D341Med (cell line): ENCODE measurements at places on chromosomes 3 and 15.

DNA sequence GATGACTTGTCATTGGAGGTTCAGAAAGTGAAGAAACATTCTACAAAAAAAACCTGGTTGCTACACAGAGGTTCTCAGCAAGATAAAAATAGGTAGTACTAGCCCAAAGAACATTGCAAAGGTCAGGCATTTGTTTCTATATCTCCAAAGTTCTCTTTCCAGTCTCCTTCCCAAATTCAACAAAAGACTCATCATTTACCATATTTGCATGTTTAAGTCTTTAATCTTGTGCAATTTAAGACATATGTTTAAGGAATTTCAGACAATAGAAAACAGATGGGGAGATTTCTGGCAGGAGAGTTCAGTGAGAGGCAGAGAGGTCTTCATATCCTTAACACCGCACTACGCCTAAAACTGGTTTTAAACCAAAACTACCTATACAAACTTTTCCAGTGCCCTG lies 173.8 kb upstream of the THBS1 start:
- DNase-seq: no peak

GRCh38 chr3:146187334-146187950 lies 26.5 kb upstream of the PLOD2 start:
- peak; percentile 40 for DNase-seq

- DNase-seq: no peak
Observed at GRCh38 chr3:51336261-51336660, 48.8 kb upstream of the MANF start.

GRCh38 chr3:168250415-168250861 lies 154.7 kb upstream of the GOLIM4 start:
- peak; percentile 31 for DNase-seq

- DNase-seq: no peak
Observed at GRCh38 chr15:64877435-64877834, 34.3 kb upstream of the ANKDD1A start.

GRCh38 chr3:197168606-197169005 lies 129.8 kb downstream of the DLG1 start:
- DNase-seq: no peak

DNA sequence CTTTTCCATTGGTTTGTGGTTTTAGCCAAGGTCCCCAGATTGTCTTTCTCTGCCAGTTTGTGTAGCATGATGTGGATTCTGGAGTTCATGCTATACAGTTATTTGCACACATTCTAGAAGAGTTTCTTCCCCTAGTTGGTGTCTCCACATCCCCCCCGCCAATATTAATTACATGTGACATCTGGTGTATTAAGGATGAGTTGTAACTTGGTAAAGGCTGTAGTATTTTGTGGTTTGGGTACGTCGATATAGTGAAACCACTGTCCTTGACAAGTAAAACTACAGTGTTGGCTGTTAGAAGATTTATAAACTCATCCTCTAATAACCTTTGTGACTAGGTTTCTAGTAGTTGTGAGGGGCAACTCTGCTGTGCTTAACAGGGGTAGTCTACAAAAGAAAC lies 23.7 kb upstream of the P4HTM start:
- no peak for DNase-seq

GRCh38 chr3:122271246-122271898 lies 53.7 kb upstream of the CSTA start:
- no peak for DNase-seq

- no peak for DNase-seq
Observed at GRCh38 chr3:66618066-66618465, 117.2 kb upstream of the LRIG1 start.

DNA sequence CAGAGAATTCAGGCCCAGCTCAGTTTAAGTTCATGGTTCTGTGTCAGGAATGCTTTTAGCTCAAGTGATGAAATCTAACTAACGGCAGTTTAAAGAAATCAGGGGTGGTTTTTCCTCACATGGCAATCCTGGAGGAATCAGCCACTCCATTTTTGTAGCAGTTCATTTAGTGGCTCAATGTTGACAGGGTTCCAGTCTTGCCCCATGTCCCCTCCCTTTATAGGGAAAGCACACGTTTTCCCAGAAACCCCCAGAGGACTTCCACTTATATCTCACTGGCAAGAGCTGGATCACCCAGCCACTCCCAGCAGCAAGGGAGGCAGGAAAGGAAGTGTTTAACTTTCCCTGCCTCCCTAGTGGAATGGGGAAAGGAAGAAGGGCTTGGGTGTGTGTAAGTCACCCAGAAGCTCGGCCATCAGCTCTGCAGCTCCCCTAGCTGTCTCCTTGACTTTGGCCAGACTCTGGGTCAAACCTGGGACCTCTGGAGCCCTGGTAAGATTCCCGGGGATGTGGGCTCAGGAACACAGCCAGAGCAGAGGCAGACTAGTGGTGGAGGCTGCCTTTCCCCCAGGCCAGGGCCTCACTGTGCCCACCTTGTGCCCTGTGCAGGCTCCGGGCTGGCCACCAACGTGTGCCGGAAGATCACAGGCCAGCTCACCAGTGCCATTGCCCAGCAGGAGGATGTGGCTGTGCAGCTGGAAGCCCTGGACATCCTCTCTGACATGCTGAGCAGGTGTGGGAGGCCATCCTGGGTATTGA lies 11.3 kb downstream of the CAND2 start:
- DNase-seq: no peak

- no peak for DNase-seq
Observed at GRCh38 chr3:38556640-38557358, 60.7 kb downstream of the EXOG start.

- DNase-seq: no peak
Observed at GRCh38 chr3:69294014-69294766, 91.7 kb downstream of the FRMD4B start.

- no peak for DNase-seq
Observed at GRCh38 chr15:78457101-78457500, 19.1 kb downstream of the IREB2 start.

DNA sequence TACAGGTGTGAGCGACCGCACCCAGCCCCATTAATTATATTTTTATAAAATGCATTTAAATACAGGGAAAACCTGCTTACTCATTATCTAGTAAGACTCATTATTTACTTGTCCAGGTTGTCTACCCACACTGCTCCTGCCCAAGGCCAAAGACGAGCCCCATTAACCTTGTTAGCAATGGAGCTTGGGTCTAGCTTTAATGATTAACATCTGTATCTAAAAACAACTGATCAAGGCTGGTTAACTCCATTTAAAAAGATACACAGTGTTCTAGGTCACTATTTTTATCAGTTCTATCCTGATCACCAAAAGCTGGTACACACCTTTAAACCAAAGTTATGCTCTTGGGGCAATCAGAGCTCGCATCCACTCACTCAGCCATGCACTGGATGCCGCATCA lies 10.4 kb upstream of the NCKIPSD start:
- DNase-seq: no peak

DNA sequence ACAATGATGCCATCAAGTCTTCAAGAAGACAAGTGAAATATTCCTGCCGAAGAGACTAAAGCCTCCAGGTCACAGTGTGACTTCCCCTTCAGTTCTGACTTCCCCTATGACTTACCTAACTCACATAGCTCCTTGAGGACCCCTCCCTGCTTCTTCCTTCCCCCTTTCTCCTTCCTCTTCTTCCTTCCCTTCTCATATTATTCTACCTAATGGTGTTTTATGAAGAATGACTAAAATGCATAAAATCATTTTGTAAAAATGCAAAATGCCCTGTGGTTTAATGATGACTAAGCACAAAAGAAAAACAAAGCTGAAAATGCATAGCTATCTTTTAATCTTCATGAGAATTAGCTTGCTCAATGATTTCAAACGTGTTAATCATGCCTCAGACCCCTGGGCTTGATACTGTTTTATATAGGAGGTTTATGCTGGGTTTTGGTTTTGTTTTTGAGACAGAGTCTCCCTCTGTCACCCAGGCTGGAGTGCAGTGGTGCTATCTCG lies 26.1 kb upstream of the TM4SF4 start:
- no peak for DNase-seq

DNA sequence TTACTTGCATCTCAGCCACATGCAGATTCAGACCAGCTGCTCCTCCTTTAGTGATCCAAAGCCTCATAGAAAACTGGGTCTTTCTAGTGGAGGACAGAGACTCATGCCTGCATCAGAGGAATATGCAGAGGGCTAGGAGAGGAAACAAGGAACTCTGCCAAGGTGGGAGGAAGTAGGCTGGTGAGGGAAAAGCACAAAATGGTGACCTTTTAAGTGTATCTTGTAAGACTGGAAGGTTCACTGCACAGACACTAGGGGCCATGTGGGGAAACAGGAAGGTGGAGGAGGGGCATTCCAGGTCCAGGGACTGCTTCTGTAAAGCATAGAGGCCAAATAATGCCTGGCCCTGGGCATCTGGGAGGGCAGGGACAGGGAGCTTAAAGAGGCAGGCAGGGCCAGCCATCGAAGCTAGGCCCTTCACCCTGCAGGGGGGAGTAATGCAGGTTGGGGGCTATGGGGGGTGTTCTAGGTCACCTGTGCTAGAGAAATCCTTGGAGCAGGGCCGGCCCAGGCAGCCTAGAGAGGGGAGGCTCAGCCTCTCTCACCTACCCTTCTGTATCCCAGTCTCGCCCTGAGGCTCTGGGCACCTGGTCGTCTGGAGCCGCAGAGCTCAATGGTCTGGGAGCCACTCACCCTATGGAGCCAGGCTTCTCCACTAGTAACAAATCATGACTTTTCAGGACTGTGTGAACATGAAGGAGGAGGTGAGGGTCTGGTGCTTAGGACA lies 117.7 kb downstream of the DNAJB8 start:
- DNase-seq: no peak

DNA sequence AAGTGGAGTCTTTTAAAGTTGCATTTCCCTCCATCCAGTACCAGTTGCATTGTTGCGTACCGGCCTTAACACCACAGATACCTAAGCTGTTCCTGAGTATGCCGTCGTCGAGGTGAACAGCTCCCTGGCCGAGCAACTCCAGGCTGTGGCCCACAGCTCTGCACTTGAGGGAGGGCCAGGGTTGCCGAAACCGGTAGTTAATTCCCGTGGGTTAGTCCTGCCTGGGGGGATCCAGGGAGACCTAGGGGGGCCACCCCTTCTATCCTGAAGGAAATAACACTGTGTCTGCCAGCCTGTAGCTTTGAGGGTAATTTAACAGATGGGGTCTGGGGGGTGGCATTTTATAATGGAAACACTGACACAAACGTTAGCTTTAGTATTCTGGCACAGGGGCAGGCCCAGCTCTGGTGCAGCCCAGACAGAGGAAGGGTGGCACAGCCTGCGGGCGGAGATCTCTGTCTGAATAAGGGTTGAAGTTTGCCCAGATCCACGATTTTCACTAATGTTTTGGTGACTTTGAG lies 60.8 kb downstream of the RGMA start:
- no peak for DNase-seq

DNA sequence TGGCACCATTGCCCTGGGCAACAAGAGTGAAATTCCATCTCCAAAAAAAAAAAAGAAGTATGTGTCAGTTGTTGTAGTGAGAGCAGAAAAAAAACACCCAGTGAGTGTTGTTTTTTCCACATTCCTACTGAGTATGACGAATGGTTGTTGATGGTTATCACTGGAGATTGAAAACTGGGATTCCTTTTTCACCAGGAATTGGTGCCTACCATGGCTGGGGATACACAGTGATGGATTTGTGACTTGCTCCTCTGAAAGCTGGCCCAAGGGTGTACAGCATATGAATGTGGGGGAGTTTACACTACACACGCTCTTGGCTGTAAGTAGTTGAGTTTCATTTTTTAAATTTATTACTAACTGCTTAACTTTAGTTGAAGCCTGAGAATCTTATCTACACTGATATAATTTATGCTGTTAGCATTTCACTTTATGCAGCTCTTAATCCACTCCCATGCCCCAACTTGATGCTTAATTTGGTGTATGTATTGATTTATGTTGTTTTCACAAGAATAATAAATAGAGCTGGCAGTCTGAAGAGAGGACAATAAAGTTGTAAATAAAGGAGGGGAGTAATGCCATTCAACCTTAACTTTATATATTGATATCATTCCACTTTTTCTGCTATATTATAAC lies 56.0 kb upstream of the MME start:
- DNase-seq: no peak

- DNase-seq: no peak
Observed at GRCh38 chr3:54988838-54989630, 61.2 kb upstream of the LRTM1 start.

GRCh38 chr15:99921101-99921500 lies 187.9 kb upstream of the LYSMD4 start:
- DNase-seq: no peak

DNA sequence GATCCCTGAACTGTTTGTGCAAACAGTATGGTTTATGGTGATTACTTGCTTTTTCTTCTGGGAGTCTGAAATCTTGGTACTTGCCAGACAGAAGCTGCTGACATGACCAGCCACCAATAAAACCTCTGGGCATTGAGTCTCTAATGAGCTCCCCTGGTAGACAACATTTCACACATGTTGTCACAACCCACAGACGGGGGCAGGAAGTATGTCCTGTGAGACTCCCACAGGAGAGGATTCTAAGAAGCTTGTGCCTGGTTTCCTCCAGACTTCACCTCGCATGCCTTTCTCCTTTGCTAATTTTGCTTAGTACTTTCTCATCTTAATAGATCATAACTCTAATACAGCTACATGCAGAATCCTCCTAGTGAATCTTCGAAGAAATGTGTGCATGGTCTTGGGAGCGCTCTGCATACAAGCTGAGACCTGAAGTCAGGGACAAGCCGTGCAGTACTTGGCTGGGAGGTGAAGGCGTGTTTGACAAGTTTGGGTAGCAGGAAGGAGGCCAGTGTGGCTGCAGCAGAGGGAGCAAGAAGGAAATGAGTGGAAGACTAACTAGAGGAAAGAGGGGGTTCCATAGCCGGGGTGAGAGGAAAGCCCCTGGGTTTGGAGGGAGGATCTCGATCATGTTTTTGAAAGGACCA lies 49.0 kb downstream of the B3GNT5 start:
- no peak for DNase-seq

DNA sequence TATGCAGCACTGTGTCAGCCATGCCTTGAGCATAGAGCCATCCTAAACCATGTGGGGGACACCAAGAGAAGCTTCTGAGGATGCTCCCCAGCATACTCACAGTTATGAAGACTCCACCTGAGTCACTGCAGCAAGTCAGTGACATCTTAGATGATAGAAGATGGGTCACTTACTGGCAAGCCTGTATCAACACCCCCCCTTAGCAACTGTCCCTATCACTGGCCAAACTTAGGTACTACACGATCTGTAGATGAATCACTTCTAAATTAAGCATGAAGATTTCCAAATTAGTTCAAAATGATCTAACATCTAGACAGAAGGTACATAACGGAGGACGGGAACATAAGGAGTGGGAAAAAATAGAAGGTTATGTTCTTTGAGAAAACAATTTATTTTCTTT lies 13.2 kb upstream of the LMCD1 start:
- DNase-seq: no peak

DNA sequence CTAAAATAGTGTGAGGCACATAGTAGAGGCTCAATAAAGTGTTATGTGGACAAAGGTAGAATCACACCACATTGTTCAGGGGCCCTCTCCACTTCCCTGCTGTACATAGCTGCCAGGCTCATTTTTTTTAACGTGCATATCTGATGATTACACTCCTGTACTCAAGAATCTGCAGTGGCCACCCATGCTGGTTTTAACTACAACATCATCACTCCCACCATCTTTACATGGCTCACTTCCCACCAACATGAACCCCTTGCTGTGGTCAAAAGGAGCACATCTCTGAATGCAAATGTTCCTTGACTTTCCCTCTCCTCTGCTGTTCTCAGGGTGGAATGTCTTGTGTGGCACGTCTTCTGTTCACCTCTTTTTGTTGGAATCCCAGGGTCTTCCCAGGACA lies 76.7 kb downstream of the FEM1B start:
- no peak for DNase-seq

- DNase-seq: no peak
Observed at GRCh38 chr3:55774856-55775255, 287.8 kb upstream of the WNT5A start.

GRCh38 chr15:33834892-33835743 lies 133.2 kb upstream of the CHRM5 start:
- DNase-seq: no peak
